AG10803 (cell line): ENCODE measurements at places on chromosomes 4 and X.

DNA sequence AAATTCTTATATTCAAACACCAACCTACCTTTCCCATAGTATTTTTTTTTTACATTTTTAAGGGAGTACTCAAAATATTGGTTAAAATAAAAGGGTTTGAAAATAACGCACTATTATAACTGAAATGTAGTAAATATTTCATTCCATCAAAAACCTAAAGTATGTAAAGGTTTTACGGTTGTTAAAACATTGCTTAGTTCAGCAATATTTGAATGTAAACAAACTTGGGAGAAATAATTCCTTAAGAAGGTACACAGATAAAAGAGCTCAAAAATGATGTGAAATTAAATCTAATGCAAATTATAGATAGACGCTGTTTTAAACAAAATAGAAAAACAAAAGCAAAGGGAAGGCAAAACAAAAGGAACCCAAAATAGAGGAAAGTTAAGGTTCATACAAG, 1476.9 kb downstream of the PCDH18 start:
- DNase-seq = no peak

GRCh38 chr4:23890369-23891063, 669 bp upstream of the PPARGC1A start:
- no peak for DNase-seq

- no peak for DNase-seq
Observed at GRCh38 chr4:62243895-62244294, 1043.8 kb downstream of the ADGRL3 start.

- DNase-seq = no peak
Observed at GRCh38 chr4:74821541-74821940, 27.2 kb upstream of the BTC start.
